ENCODE measurements at places on chromosomes 16 and 17.

GRCh38 chr17:51590071-51590656, 329.8 kb downstream of the UTP18 start:
- DNase-seq = no peak

DNA sequence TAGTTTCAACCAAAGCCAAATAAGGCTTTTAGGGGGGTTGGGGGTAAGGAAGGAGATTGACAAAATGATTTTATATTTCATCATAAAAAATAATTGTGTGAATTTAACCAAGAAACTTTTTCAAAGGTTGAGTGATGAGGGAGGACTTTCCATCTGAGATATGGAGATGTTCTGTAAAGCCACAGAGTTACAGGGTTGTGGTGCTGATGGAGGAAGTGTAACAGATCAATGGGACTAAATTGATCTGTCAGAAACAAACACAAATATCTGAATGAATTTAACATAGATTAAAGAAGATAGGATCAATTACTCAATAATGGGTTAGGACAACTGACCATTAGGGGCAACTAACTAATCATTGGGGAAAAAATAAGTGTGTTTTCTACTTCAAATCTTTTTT, 14.2 kb upstream of the PIK3R5 start:
- DNase-seq = no peak

DNA sequence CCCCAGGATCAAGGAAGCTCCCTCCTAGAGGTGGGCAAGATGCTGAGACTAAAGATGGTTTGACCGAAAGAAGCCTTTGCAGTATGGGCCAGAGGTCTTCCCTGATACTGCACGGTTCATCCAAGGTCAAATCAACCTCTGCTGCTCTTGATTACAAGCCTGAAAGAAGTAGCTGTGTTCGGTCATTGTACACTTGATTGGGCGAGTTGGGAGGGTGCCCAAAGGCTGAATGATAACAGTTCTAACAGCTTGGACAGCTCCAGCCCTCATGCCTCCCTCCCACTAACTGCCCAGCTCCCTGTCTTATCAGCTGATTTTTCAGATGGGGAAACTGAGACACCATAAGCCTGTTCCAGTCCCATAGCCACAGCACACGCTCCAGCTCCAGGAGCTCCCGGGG, 42.8 kb downstream of the ABCC12 start:
- no peak for DNase-seq

DNA sequence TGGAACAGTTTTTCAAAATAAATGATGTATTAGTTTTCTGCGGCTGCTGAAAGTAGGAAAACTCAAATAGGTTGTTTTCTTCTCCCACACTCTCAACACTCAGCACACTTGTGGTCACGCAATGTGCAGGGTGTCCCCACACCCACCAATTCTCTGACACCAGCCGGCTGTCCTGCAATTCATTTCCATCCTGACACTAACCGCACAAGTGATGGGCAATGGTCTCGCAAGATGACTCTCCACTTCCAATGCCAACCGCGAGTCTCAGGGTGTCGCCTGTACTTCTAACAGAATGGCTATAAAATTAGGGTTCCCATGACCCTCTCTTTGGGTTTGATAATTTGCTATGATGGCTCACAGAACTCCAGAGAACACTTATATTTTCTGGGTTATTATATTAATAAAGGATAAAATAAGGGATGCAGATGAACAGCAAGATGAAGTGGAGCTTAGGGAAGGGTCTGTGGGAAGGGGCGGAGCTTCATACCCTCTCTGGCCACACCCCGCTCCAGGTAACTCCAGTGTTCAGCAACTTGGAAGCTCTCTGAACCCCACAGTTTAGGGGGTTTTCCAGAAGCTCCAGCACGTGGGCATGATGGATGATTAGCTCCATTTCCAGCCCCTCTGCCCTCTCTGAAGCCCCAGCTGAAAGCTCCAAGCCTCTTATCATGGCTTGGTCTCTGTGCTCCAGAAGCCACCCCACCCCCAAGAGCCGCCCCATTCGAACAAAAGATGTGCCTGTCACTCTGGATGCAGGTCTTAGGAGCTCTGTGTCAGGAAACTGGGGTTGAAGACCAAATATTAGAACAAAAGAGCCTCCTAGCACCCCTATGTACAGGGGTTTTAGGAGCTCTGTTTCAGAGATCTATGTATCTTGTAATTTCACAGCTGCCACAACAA, 19.8 kb downstream of the TAF1C start:
- DNase-seq = no peak
